ENCODE measurements at places on chromosomes 5 and 9.

DNA sequence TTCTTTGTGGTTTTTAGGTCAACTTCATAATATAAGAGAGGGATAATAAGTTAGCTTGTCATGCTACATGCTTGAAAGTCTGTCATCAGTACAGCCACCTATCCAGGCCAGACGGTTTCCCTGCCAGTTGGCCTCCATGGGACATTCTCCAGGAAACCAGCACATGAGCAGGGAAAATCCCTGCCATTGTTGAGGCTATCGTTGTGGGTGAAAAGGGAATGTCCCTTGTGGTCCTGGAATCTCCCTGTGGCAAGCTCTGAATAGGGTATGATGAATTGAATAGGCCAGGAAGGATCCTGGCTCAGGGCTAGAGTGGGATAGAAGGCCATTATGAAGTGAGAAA, 12.3 kb downstream of the F2RL1 start:
- no peak for DNase-seq

DNA sequence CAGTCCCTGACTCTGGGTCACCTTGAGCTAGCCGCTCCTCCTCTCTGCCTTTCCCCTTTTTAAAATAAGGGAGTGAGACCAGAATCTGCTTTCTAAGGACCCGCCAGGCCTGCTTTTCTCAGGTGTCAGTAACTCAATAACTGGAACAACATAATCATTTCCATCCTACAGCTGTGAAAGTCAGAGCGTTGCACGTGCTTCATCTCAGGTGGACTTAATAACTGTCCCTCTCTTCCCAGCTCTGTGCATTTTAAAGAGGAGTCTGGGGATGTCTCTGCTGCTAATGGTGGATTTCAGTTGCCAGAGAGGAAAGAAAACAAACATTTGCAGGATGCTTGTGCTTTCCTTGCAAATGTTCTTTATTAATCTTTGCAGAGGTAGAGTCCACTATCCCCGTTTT, 93.7 kb downstream of the PCDH1 start:
- DNase-seq, result no peak

DNA sequence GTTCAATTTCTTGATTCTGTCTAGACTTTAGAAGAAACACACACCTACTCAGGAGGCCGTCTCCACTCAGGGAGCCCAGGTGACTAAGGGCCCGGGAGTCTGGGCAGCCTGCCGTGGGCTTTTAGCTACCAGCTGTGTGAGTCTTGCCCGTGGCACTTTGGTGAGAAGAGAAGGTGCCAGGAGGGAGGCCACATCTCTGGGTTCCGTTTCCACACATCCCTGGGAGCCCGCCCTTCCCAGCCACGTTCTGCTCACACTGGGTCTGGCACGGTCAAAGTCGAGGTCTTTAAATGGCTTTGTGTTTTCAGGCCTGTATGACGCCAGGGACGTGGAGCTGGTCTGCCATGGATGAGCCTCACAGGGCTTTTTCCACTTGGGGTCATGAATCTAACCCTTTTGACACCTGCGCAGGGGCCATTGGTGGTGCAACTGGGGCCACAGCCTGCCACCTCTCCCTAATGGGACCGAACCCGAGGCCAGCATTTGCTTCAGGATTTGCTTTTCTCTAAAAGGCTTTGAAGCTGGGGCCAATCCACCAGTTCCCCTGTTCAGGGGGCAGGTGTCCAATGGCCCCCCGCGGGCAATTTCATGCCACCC, 17.2 kb upstream of the FCN2 start:
- no peak for DNase-seq

DNA sequence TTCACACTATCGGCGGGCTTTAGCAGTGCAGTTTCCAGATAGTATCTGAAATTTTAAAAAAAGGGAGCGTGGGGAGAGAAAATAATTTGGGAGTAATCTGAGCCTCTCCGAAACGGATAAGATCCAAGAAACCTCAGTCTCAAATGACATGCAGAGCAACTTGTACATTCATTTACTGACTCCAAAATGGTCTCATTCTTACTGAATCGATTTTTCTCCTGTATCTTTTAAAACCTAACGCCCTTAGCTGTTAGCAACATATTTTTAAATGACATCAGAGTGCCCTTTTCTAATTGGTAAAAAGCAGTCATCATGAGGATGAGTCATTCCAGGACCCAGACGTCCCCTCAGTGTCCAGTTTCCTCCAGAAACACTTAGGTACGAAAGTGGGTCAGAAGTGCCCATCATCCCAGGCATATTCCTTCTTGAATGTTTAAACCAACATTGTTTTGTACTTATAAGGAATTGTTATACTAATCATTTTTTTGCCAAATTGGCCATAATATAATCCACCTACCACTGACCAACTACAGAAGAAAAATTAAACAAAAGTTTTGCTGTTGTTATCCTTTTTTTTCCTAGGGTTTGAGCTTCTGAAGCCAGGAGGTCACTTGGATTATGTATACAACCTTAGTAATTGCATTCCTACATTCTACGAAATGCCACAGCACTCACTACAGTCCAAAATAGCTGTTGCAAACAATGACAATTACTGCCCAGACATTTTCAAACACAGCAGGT, 354.4 kb downstream of the ADAMTS6 start:
- no peak for DNase-seq

- peak; percentile 45 for DNase-seq
Observed at GRCh38 chr9:82148901-82149461, 160.4 kb downstream of the SPATA31D1 start.

DNA sequence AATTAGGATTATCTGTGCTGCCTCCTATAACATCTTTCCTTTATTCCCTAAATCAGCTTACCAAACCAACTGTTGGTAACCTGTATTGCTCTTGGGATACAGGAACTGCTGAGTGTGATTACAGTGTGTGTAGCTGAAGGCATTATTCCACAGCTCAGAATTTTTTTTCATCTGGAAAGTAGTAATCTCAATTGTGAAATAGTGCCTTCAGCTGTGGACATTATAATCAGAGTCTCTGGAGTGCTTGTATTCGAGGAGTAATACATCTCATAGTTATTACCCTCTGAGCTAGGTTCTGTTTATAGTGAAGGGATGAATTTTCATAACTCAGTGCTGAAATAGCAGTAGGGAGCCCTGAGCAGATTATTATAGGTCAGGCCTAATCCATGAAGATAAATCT, 199.5 kb downstream of the MAST4 start:
- no peak for DNase-seq

GRCh38 chr5:9919306-9920030, 289.3 kb upstream of the TAS2R1 start:
- no peak for DNase-seq

DNA sequence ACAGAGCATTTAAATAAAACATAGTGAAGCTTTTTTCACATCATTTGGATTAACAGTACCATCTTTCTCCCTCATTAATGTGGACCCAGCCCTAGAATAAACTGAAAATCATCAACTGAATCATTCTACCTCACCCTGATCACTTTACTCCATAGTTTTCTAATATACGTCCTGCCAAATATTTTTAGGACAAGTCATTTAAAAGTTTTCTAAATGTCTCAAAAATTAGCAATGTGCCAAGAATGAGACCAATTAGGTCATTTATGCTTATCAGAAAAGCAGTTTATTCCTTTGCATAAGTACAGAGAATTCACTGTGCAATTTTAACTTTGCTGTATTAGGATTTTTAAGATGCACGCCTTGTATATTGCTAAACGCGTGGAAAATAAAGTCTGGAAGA, 284.4 kb downstream of the PIK3R1 start:
- DNase-seq, result no peak

DNA sequence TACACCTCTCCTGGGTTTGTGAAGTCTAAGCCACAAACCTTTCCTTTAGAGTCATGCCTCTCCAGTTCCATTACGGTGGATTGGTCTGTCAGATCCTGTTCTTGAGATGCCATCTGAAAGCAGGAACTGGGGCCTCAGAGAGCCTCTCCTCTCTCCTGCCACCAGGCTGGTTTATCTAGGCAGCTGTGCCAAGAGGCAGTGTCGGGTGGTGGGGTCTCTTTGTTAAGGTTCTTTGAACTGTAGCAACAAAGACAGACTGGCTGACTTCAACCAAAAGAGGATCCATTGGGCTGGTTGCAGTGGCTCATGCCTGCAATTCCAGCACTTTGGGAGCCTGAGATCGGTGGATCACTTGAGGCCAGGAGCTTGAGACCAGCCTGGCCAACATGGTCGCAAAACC, 66.0 kb upstream of the ANGPTL2 start:
- no peak for DNase-seq

DNA sequence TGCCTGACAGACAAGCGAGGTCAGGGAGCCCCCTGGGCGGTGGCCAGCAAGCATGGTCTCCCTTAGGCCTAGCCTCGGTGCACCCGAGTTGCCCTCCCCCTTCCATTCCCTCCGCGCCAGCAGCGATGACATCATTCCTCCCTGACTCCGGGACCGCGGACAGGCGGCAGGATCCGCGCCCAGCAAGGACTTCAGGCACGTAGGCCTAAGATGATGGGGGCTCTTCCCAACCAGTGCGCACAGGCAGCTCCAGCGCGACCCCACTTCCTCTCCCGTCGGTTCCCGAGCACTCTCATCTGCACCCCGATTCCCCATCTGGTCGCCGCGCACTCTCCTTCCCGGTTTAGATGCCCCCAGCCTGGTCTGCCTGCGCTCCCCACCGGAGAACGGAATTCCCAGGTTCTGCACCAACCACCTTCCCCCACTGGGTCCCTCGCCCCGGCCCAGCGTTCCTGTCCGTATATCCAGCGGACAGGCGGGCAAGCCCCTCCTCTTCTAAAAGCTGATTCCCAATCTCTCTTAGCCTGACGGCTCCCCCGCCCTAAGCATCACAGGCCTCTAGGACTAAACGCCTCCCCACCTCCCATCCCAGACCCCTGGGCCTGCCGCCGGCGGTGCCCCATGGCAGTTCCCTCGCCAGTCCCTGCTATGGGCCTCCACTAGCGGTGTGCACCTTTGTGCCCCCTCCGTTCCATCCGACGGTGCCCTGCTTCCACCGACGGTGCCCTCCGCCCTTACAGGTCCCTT, 931 bp downstream of the FAM219A start:
- peak; percentile 19 for DNase-seq

GRCh38 chr9:130616451-130616850, 37.1 kb downstream of the FUBP3 start:
- DNase-seq, result no peak

GRCh38 chr5:43191740-43192557, at the start of gene NIM1K:
TSS of gene NIM1K (plus strand) at chr5:43192225. CDS start at chr5:43245776, 53,551 bp downstream.
- peak; percentile 43 for DNase-seq

DNA sequence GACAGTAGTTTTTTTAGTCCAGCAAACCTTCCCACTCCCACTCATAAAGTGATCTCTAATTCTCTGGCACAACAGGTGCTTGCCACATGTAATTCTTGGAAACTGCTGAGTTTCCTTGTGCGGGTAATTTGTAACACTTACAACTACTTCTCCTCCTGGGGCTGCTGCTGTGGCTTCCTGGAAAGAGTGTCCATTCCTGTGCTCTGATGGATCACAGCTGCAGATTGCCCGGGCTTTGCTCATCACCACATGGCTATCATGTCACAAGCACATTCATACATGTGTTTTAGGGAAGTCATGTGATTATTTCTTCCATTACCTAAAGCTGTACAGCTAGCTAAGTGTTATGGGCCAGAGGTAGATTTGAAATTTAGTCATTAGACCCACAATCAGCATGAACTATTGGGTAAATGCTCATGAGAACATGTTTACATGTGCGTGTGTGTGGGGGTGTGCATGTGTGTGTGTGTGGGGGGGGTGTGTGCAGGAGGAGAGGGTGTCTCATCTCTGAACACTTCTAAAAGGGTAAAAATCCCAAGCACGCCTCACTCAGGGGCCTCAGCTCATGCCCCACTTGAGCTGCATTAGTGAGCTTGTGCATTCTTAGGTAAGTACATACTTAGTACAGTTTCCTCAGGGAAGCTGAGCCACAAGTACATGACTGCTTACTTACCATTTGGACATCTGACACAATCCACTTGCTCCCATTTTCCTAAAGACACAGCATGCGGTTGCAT, 118.1 kb upstream of the CCDC112 start:
- DNase-seq, result no peak
